Activated CD4-positive, alpha-beta T cell treated with anti-CD3 and anti-CD28 coated beads, Interleukin-2, Interleukin-6, amounts not matched to agents 100 ng/mL and 50 ng/mL, durations not matched to agents 16 hours and 8 hours (primary cell): ENCODE measurements at places on chromosomes 13 and 19.

DNA sequence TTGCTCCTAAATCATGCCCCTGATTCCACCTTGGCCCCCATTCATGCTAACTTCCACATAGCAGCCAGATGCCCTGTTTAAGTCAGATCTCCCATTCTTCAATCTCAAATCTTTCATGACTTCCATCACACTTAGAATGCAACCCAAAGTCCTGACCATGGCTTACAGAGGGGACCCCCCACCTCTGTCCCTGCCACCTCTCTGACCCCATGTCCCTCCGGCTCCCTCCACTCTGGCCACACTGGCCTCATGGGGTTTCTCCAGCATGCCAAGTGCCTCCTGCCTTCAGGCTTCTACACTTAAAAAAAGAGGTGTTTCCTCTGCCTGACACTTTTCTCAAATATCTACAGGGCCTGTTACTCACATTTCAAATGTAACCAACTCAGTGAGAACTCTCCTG is 93.6 kb downstream of the C13orf42 start:
- DNase-seq, result no peak

DNA sequence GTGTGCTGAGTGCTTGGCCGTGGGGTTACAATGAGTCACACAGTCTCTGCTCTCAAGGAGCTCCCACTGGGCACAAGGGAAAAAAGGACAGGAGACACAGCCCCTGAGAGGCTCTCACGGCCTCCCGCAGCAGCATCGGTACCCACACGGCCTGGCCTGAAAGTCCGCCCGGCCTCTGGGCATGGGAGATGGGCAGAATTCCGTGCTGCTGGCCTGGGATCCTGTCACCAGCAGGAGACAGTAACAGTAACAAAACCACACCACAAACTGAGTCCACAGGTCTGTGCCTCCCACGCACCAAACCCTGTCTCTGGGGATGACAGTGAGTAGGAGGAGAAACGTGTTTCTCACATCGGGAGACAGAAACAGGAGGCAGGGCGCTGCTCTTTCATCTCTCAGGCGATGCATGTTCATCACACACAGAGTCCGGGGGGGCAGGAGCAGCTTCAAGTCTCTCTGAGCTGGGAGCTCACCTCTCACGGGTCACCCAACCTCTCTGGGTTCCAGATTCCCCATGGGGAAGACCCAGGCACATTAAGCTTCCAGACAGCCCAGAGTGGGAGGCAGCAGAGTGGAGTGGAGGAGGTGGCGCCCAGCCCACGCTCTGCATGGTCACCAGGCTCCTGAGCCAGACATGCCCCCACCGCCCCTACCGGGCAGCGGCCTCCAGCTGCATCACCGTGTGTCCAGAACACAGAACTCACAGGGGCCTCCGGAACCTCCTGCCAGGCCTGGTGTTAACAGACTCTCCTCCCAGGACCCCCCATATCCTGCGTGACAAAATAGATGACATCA is 124.7 kb upstream of the VSTM2B start:
- DNase-seq, result no peak

- peak; percentile 46 for DNase-seq
Measured at GRCh38 chr19:35641515-35642151, at the start of gene ETV2. Gene ETV2 (plus strand): TSS chr19:35641745. CDS start chr19:35642461, 716 bp downstream.

DNA sequence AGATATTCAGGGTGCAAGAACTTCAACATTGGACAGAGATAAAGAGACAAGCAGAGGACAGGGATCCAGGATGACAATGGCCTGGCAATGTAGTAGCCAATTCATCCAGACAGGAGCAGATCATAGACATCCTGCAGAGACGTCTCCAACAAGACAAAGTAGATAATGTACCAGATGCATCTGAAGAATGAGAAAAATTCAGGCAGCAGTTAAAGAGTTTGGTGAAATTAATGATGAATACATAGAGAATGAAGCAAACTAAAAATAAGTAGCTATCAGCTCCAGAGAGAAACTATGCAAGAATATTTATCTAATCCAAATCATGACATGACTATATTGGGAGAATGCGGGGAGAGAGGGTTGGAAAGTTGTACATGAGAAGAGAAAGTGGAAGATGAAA is 278.4 kb upstream of the DACH1 start:
- DNase-seq, result no peak

DNA sequence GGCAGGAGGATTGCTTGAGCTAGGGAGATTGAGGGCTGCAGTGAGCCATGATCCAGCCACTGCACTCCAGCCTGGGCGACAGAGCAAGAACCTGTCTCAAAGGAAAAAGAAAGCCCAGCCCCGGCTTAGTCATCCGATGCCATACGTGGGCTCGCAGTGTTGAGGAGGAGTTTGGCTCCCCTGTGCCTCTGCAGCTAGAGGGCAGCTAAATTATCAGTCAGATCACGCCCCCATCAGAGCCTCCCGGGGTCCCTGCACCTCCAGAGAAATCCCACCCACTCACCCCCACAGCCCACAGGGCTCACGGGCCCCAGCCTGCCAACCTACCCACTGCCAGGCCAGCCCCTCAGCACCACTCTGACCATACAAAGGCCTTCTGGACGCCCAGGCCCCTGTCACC is 27.6 kb downstream of the MAU2 start:
- no peak for DNase-seq

DNA sequence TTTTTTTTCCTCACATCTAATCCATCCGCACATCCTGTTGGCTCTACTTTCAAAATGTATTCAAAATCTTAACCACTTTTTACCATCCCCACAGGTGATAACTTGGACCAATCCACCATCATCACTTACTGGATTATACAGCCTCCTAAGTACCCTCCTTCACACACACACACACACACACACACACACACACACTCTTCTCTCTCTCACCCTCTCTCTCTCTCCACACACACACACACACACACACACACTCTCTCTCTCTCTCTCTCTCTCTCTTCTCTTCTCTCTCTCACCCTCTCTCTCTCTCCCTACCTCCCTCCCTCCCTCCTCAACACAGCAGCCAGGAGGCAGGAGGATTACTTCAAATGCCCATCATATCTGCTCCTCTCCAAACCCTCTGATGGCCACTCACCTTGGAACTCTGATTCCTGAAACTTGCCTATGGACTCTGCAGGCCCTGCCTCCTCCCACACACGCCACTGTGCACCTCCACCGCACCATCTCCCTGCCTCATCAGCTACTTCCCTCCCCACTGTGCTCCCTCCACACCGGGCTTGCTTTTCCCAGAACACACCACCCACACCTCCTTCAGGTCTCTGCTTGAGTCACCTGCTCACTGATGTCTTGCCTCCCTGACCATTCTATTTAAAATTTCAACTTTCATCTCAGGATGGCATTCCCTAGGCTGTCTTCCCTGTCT is 39.7 kb downstream of the RCBTB2 start:
- DNase-seq, result peak; percentile 55

DNA sequence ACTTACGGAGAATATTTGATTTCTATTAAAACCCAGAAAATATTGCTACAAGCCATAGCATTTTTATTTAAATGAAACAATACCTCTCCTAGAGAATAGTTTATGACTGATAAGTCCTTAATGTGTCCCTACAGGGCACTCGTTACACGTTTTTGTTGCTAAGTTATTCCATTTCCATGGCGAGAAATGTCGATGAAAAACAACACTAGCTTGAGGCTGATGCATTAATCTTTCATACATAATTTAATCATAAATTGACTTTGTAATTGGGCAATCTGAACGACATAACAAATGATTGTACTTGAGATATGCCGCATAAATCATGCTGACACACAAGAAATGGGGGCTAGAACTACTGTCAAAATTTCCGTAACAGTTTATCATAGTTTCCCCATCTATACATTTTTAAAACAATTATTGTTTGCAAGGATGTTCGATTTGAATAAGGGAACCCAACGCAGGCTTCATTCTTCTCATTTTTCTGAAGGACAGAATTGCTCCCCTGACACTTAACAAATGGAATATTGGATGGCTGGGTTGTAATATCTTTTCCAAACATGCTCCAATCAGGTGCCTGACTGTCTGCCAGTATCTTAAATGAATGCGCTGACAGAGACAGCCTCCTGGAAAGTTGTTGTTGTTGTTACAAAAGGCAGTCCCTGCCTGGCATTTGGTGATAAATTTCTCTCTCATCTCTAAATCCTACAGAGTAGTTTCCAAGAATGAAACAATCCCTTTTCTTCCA is 61.9 kb downstream of the FLT1 start:
- DNase-seq, result no peak

GRCh38 chr13:96533408-96533807 is 443.5 kb downstream of the HS6ST3 start:
- no peak for DNase-seq

GRCh38 chr13:46267166-46267565 is 55.4 kb downstream of the LRRC63 start:
- DNase-seq, result no peak

- DNase-seq, result no peak
Measured at GRCh38 chr19:33482476-33482875, 39.1 kb downstream of the PEPD start.

- peak; percentile 20 for DNase-seq
Measured at GRCh38 chr19:44512326-44513298, 12.3 kb upstream of the ZNF180 start.

DNA sequence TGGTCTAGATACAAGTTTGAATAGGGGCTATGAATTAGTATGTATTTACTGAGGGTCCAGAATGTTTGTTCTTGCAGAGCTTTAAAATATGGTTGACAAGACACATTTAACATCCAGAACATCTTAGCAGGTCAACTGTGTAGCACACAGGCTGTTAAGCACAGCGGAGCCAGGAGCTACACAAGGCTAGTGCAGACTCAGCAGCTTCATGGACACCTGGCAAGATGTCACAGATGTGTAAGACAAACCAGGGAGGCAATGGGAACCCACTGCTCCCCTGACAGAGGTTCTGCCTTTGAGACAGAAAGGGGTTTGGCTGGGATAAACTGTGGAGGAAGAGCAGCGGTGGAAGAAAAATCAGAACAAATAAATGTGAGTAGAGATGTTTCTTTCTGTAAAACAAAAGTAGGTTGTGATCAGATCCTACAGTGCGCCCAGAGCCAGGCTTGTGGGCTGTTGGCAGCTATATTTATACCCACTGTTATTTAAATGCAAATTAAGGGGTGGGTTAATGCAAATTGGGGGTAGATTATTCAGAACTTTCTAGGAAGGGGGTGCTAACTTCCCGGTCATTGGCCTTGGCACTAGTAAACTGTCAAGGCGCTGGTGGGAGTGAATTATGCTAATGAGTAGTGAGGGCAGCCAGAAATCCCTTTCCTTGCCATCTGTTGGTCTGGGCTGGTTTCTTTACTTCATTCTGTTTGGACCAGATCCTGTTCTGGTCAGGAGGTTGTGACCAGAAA is 33.0 kb downstream of the MIPEP start:
- DNase-seq, result no peak

DNA sequence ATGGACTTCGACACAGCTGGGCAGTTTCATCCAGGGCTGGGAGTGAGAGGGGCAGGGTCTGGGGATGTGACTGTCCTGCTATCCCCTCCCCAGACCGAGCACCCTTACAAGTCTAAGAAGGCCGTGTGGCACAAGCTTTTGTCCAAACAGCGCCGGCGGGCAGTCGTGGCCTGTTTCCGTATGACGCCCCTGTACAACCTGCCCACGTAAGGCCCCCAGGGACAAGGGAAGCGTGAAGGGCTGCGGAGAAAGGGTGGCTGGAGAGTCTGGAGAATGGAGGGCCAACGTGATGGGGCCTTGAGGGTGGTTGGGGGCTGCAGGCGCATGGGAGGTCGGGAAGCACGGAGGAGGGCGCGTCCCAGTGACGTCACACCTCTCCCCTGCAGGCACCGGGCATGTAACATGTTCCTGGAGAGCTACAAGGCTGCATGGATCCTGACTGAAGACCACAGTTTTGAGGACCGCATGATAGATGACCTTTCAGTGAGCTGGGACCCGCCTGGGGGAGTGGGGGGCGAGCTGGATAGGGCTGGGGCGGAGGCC is 89.5 kb downstream of the MAP4K1 start:
- no peak for DNase-seq

DNA sequence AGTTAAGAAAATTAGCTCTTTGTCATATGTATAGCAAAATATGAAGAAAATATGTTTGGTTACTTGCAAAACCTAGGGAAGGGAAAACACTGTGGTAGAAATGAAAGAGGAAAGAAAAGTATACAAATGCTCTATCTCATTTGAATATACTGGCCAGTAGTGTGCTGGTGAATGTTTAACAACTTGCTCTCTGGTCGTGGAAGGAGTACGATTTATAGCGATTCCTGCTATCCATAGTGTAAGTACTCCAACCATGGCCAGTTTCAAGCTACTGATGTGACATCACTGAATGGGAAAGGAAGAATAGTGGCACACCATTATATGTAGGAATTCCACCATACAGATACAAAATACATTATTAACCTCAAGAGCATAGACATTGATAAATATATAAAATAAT is 9.3 kb downstream of the BORA start:
- no peak for DNase-seq
